ENCODE measurements at places on chromosomes 12 and 14.
A peak's percentile ranks its signal among the peaks of the same experiment; 100 is the strongest.

- no peak for DNase-seq
Measured at GRCh38 chr12:31714406-31715271, 14.2 kb downstream of the AMN1 start.

DNA sequence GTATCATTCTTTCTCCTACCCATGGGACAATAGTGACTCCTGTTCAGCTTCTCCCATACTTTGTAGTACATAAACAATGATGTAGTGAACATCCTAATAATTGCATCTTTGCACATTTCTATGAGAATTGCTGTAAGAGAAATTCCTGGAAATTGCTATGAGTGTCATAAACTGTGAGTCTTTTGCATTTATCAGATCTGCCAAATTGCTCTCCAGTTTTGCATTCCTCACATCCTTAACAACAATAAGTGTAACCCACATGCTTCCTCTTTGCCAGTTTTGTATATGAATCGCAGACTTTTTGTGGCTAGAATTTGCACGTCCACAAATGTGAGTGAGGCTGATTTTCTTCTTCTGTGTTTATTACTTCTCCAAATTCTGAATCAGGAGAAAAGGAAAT is 124.0 kb upstream of the TBX5 start:
- no peak for DNase-seq

- no peak for DNase-seq
Measured at GRCh38 chr14:37436519-37436918, 158.5 kb downstream of the FOXA1 start.

- DNase-seq: peak; percentile 86
Measured at GRCh38 chr12:6735448-6736191, 11.8 kb downstream of the COPS7A start.

DNA sequence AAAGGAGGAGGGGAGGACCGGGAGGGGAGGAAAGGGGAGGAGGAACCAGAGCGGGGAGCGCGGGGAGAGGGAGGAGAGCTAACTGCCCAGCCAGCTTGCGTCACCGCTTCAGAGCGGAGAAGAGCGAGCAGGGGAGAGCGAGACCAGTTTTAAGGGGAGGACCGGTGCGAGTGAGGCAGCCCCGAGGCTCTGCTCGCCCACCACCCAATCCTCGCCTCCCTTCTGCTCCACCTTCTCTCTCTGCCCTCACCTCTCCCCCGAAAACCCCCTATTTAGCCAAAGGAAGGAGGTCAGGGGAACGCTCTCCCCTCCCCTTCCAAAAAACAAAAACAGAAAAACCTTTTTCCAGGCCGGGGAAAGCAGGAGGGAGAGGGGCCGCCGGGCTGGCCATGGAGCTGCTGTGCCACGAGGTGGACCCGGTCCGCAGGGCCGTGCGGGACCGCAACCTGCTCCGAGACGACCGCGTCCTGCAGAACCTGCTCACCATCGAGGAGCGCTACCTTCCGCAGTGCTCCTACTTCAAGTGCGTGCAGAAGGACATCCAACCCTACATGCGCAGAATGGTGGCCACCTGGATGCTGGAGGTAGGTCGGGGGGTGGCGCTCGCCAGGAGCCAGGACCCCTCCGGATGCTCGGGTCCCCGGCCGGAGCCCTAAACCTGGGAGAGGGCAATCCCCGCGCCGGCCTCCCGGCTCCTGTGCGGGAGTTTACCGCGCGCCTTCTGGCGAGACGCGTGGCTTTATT is at the start of gene CCND2:
Gene CCND2, plus strand, starts transcription at position 111 of the 744 bp plus-strand sequence. Its CDS starts 279 bp downstream, at position 390.
- DNase-seq: peak; percentile 95
